ENCODE measurements at places on chromosomes 4 and X.

GRCh38 chr4:125736057-125736456 is 421.3 kb downstream of the FAT4 start:
- no peak for DNase-seq

DNA sequence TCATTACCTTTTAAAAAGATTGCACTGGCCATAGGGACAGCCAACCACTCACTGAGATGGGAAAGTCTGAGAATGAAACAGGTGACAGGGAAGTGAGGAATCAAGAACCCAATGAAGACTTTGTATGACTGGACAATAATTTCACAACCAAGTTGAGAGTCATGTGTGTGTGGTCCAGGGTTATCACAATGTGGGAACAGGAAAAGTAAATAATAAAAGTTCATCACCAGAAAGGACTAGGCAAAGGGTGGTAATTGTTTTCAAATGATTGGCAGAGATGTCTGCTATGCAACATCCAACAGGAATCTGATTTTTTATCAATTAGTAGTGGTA is 129.3 kb downstream of the AMELX start:
- DNase-seq: no peak

DNA sequence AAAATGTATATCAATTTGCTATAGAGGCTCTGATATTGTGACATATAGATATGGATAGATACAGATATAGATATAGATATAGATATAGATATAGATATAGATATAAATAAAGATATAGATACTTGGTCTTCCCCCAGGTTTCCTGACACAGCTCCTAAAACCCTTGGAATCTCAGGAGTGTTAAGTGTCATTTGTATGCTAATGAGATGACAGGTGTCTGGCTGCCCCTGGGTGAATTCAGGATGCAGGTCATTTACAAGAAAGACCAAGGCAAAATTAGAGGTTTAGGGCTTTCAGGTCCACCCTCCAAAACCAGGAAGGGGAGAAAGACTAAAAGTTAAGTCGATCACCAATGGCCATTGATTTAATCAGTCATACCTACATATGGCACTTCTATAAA is 1034.8 kb downstream of the PDHA2 start:
- no peak for DNase-seq

DNA sequence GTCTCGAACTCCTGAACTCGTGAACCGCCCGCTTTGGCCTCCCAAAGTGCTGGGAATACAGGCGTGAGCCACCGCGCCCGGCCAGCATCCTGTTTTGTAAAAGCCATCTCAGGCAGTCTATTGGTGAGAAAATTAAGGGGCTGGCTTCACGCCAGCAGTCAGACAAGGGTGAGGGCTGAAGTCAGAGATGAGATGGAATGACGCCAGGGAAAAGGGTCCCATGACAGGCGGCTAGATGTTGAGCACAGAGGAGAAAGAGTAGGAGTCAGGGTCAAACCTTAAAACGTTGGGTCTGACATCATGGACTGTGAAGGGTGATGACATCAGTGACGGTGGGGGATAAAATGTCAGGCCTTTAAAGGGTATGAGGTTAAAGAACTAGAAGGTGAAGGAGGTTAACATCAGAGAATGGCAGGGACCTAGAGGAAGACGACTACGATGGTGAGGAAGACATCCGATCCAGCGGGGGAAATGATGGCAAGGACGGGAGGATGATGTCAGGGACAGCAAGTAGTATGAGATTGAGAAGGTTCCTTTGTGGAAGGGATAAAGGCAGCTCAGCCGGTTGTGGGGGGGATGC is 504 bp upstream of the RBM3 start:
- no peak for DNase-seq

DNA sequence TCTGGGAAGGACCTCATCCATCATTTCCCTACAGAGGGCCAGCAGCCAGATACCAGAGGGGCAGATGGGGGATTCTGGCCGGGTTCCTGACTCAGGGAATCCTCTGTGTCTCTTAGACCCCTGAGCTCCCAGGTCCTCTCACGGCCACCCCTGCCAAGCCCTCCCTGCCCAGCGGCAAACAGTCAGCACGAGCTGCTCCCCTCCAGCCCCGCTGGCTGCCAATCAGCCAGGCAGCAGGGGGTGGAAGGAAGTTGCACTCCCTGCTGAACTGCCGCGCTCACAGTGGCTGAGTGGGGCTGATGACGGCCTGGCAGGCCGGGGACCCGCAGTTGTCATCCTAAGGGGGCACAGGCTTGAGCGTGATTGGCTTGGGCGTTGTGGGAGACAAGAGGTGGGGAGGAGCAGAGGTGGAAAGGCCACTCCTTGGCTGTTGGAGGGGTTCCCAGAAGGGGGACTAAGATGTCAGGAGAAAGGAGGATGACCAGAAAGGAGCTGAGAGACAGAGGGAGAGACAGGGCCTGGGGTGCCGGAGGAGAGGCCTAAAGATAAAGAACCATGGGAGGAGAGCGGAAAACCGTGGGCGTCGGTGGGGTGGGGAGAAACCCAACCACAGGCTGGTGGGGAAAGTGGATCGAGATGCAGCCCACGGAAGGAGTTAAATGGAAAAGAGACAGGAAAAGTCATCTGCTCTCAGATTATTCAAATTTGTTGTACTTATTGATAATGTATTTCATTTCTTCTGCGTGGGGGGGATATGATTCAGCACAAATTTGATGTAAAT is 4.4 kb upstream of the CCDC149 start:
- no peak for DNase-seq

- DNase-seq: no peak
These were observed 293.1 kb downstream of the QDPR start for GRCh38 chr4:17218786-17219185.

DNA sequence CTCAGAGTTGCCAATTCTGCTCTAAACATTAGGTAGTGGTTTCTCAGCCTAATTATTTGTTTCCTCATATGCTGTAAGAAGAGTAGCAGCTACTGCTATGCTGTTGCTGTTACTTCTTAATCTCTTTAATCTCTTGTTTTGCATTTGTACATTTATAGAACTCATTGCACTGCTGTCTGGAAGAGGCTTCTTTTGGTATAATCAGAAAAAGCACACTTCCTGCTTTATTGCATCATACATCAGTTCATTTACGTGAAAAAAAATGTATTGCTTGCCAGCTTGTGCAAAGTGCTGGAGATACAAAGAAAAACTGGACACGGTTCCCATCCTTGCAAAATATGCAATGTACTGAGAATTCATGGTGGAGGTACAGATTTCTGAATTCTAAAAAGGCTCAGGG is 332.0 kb downstream of the GRXCR1 start:
- no peak for DNase-seq

GRCh38 chr4:140018931-140019618 is 134.9 kb downstream of the MAML3 start:
- no peak for DNase-seq

Measured in stimulated activated naive CD8-positive, alpha-beta T cell treated with anti-CD3 and anti-CD28 coated beads, Interleukin-15, amount 100 ng/mL, for 72 hours (primary cell).